Mucosa of descending colon (tissue), 3 donors: ENCODE measurements at places on chromosomes 3 and 15. TPM values are rescaled to one million over a fixed set of nuclear protein-coding genes. Genes with fewer than 3 reads are reported as not detected.

DNA sequence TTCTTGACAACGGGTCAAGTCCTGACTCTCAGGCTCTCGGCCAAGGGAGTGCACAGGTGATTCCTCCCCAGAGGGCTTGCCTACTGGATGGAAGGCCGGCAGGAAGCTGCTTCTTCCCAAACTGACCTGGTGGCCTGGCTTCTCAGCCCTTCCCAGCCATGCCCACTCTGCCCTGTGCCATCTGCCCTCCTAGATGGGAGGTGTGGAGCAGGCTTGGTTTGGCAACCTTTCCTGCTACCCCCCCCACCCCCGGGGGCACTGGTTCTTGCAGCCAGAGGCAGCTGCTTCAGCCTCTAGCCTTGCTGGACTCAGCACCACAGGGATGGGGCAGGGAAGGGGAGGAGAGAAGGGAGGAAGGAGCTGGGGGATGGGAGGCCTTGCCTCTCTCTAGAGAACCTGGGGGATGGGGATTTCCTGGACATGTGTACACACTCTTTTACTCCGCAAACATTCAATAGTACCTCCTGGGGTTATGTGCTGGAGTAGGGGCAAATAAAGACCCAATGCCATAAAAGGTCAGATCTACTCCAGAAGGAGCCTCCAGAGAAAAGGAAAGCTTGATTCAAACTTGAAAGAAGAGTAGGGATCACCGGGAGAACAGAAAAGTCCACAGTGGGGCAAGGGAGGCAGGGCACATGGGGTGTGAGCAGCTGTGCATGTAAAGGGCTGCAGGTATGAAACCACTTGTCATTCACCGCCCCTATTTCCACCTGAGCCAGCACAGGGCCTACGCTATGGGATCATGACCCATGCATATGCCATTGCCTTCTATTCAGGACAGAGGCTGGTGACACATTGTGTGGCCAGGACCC lies 4.2 kb upstream of the DAPK2 start:
- peak; percentile 45 for DNase-seq

DNA sequence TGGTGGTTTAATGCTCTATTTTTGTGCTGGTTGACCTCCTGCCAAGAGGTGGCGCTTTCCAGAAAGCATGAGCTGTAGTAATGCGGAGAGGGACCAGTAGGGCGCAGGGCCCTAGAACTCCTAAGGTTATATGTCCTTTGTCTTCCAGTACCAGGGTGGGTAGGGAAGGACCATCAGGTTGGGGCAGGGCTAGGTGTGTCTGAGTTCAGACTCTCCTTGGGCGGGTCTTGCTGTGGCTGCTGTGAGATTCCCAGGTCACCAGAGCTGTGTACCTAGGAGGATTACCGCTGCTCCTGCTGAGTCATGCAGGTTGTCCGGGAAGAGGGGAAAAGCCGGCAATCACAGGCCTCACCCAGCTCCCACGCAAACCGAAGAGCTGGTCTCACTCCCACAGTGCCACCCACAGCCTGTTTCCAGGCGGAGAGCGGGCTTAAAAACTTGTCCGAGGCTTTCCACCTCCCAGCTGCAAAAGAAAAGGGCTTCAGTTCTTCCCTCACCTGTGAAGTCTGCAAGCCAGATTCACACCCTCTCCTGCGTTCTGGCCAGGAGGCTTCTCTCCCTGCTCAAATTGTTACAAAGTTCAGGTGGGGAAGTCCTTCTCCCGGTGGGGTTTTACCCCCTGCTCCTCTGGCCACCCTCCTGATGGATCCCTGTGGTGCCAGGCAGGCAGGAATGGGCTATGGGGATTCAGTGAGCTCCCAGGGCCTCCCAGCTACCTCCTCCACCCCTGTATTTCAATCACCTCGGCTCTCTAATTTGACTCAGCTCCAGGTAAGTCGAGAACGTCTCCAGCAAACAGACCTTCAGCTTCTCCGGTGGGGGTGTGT lies 37.7 kb upstream of the BCHE start:
- no peak for DNase-seq

DNA sequence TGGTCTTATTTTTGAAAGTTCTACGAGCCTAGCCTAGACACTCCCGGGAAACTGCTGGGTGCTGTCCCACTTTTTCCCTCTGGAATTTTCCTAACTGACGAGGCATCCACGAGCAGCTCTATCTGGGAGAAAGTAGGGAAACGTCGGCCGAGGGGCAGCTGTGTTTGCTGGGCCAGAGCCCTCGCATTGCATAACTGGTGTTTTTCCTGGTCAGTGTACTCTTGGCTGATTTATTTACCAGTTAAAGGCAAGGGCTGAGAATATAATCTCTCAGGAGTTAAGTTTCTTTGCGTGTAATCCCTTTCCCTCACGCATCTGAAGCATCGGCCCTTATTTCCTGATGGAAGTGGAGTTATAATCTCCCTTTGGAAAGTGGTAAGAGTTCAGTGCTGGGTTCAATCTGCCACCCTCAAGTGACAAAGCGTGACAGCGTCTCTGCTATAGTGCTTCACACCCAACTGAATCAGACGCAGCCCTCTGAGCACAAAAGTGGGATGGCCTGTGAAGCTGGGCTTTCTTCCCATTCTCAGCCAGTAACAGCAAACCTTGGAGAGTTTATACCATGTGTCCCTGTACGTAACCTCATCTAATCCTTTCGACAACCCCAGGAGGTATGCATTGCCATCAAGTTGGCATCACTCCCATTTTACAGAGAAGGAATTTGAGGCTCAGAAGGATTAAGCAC lies 311.5 kb downstream of the RORA start:
- DNase-seq: peak; percentile 37

DNA sequence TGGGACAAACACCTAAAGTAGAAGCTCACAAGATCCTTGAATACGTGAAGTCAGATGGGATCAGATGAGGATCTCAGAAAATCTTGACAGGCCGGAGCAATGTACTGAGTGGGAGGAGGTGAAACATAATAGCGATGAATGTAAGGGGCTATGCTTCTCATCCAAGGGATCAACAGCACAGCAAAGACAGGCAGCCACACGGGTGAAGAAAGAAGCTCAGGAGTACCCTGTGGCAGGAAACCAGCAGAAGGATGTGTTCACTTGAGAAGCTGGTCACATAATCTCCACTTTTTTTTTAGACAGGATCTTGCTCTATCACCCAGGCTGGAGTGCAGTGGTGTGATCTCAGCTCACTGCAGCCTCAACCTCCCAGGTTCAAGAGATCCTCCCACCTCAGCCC lies 92.4 kb downstream of the MEGF11 start:
- no peak for DNase-seq

- no peak for DNase-seq
Observed at GRCh38 chr3:8900869-8901268, 62.4 kb downstream of the RAD18 start.

DNA sequence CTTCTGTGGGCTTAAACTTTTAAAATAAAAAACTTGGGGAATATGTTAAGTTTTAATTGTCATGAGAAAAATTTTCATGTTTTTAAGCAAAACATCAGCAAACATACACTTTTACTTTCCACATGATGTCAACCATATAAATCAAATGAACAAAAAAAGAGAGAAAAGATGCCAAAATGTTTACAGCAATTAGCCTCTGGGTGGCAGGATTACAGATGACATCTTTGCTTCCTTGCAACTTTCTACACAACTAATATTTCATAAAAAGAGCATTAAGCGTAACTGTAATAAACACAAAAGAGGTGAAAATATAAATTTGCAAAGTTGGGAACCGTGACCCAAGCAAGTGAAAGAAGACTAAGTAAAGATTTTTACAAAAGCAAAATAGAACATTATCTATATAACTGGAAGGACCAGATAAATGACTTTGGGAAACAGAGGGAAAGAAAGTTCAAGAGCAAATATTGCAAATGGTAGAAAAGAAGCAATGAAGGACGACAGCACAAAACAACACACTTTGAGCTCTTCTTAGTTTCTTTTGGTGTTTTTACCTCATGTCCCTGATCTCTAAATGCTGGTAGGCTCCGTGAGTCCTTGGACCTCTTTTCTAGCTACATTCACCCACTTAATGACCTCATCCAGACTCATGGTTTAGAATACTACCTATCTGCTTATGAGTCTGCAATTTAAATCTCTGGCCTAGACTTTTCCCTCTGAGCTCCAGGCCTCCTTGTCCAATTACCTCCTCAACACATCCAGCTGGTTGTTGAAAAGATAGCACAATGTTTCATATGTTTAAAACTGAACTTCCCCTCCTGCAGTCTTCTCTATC lies 9.4 kb downstream of the TP53BP1 start:
- no peak for DNase-seq

DNA sequence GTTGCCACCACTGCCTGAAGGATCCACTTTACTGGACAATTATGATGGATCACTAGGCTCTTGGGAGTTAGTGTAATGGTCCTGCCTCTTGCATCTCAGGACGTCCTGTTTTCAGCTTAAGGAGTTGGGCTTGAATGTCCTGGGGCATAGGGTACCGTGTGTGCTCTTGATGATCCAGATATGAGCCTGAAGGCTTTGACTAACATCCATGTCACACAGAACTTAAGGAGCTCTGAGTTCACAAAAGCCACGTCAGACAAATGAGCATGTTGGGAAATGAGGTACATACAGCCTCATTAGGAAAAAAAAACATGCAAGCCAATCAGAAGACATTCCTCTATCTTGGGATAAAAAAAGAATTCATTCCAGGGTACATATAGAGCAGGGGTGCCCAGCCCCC lies 40.8 kb downstream of the CA12 start:
- no peak for DNase-seq

GRCh38 chr15:76843269-76843668 lies 61.9 kb downstream of the SCAPER start:
- DNase-seq: no peak

Gene PIGZ
- 131 TPM for total RNA-seq
